ENCODE measurements at places on chromosomes 7 and 10.

- no peak for DNase-seq
Measured at GRCh38 chr7:148447221-148447849, 143.2 kb upstream of the C7orf33 start.

GRCh38 chr10:132586739-132587138 lies 49.2 kb downstream of the INPP5A start:
- no peak for DNase-seq

GRCh38 chr10:100895896-100896295 lies 16.9 kb upstream of the SLF2 start:
- DNase-seq: no peak

DNA sequence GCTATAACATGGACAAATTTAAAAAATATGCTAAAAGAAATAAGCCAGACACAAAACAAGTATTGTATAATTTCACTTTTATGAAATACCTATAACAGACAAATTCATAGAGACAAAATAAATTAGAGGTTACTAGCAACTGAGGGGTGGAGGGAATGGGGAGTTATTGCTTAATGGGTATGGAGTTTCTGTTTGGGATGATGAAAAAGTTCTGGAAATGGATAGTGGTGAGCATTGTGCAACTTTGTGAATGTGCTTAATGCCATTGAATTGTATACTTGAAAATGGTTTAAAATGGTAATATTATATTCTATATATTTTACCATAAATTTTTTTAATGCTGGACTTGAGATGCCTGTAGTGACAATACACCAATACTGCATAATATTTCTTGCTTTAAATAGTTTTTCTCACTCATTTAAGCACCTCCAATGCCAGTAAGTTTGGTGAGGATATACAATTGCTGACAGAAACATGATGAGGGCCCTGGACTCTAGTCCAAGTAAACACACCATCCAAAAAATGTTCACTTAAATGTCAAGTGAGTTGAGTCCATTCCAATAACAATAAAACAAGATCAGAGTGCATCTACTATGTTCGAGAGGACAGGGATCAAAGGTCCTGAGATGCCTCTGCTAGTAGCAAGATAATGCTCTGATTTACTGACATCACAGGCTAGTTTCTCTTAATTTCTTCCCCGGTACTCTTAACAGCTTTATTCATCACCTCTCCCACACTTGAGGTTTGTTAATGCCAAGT lies 71.9 kb downstream of the NT5C2 start:
- DNase-seq: no peak

DNA sequence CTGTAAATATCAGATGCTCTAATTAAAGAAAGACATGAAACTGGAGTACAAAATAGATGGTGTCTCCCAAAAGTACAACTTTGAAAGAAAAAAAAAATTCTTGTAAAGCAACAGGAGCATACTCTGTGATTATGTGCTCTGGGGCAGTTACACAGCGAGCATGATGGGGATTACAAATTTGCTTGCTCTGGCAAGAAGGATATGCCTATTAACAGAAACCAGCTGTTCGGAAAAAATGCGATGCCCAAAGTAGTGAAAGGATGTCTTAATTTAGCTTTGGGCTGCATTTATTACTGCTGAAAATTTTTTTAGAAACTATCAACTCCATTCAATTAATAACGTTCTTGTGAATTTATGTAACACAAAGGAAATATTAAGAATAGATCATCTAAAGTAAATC lies 256.9 kb upstream of the TPK1 start:
- DNase-seq: no peak

Measured in spleen (tissue), 13 donors.